ENCODE measurements at places on chromosomes 13 and 19. TPM values are rescaled to one million over a fixed set of nuclear protein-coding genes. Genes with fewer than 3 reads are reported as not detected.

DNA sequence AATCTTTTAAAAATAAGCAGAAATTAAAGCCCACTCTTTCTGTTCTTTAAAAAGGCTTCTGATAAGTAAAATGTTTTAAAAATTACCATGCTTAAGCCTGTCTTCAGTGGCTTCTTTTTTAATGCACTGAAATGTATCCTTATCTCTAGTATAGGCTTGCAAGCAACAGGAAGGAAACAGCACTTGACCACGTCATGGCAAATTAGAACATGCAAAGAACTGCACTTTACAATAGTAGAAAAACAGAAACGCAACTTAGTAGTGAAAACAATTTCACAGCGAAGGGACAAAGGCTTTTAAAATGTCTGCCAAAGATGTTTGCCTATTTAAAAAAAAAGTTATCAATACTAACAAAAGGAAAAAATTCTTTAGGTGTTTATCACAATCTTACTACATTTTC, 36.3 kb downstream of the ELF1 start:
- H3K27me3 ChIP-seq: no peaks in the 10 kb centered on the region
- H3K36me3 ChIP-seq: peaks cover 7% of the 10 kb centered on the region
- peak; percentile 56 for DNase-seq
- H3K4me1 ChIP-seq: peaks cover 16% of the 10 kb centered on the region
- H3K27ac ChIP-seq: peak overlapping the region; percentile 74
- no peak overlapping the region for H3K4me3 ChIP-seq

GRCh38 chr19:30870876-30871275, 478.4 kb downstream of the TSHZ3 start:
- no peak overlapping the region for H3K4me3 ChIP-seq
- no peak overlapping the region for H3K27ac ChIP-seq
- H3K36me3 ChIP-seq: no peaks in the 10 kb centered on the region

DNA sequence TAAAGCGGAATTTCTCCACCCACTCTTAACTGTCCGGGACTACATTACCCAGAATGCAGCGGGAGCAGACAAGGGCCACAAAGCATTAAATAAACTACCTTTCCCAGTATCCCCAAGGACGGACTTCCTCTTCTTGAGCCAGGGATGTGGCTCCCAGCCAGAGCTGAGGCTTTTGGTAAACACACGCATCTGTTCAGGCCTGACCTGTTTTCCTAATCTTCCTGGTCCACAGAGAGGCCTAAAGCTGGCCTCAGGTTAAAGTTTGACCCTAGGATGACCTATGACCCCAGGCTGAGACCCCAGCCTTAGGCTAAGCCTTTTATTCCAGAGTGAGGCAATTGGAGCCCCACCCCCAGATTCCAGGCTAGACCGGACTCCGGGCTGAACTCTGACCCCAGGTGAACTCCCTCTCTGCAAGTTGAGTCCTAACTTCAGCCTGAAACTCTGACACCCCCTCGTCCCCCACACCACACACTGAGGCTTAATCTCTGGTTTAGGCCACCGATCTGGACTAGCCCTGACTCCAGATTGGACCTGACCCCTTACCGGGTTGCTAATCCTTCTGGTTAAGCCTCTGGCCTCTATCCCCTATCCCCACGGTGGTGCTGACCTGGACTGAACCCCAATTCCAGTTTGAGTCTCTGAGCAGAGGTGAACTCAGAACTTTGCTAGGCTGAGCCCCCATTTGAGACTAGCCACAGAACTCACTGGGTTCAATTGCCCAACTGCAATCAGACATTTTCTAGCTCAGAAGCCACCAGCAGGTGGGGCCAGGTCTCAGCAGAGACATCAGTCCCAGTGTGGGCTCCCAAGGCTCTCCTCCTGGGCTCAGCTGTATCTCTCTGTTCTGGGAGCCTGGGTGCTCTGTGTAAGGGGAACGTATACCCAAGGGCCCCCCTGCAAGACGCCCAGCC, 750 bp upstream of the GPR108 start:
- DNase-seq: peak; percentile 86
- H3K27ac ChIP-seq: peak overlapping the region; percentile 90
- H3K4me3 ChIP-seq: peak overlapping the region; percentile 7
- peaks cover 26% of the 10 kb centered on the region for H3K4me1 ChIP-seq

GRCh38 chr13:49421391-49421790, 22.5 kb downstream of the CAB39L start:
- no peaks in the 10 kb centered on the region for H3K27me3 ChIP-seq
- peak; percentile 16 for DNase-seq
- H3K4me3 ChIP-seq: no peak overlapping the region
- no peak overlapping the region for H3K27ac ChIP-seq
- H3K36me3 ChIP-seq: no peaks in the 10 kb centered on the region
- no peaks in the 10 kb centered on the region for H3K4me1 ChIP-seq

DNA sequence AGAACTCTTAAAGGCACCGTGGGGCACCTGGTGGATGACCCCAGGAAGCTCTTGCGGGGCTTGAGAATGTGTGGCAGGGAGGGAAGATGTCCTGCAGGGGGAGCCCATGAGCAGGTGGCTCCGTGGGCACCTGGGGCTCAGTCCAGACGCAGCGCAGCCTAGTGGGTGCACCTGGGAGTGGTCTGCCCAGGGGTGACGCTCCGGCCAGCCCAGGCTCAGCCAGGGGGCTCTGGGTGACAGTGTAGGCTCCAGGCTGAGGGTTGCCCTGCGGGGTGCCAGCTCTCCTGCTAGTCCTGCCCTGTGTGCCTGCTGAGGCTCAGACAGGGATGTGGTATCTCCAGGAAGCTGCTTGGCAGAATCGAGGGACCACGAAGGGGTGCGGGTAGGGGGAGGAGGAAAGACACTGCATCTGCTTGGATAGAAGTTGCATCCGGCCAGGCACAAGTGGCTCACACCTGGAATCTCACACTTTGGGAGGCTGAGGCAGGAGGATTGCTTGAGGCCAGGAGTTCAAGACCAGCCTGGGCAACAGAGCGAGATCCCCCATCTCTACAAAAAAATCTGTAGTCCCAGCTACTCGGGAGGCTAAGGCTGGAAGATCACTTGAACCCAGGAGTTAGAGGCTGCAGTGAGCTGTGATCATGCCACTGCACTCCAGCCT, 15.0 kb upstream of the PGLS start:
- H3K27me3 ChIP-seq: peaks cover 2% of the 10 kb centered on the region
- H3K4me3 ChIP-seq: no peak overlapping the region
- no peak overlapping the region for H3K27ac ChIP-seq

GRCh38 chr19:19749117-19749907, 16.4 kb upstream of the ZNF14 start:
- no peak overlapping the region for H3K4me3 ChIP-seq
- no peaks in the 10 kb centered on the region for H3K27me3 ChIP-seq
- DNase-seq: no peak
- H3K27ac ChIP-seq: no peak overlapping the region
- H3K36me3 ChIP-seq: no peaks in the 10 kb centered on the region

GRCh38 chr19:45499196-45500180, 1.2 kb downstream of the PPM1N start:
- DNase-seq: no peak
- no peak overlapping the region for H3K27ac ChIP-seq
- no peaks in the 10 kb centered on the region for H3K36me3 ChIP-seq
- H3K4me3 ChIP-seq: no peak overlapping the region
- peaks cover 59% of the 10 kb centered on the region for H3K27me3 ChIP-seq
- peaks cover 24% of the 10 kb centered on the region for H3K4me1 ChIP-seq

DNA sequence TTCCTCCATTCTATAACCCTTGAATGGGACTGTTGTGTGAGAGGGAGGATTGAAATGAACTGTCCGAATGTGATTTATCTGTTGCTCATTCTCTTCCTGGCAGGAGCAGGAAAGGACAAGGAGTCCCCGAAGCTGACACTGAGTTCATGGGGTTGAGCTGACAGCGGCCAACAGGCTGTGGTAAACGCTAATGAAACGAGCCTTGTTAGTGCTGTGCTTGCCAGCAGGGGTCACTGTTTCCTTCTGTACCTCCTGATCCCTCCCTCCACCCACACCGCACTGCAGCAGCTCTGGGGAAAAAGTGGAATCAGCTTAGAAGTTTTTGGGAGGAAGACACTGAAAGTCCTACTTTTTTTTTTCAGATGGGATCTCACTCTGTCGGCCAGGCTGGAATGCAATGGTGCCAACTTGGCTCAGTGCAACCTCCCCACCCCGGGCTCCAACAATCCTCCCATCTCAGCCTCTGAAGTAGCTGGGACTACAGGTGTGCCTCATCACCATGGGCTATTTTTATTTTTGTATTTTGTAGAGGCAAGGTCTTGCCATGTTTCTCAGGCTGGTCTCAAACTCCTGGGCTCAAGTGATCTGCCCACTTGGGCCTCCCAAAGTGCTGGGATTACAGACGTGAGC, 6.7 kb upstream of the ZNF761 start:
- peak; percentile 71 for DNase-seq
- no peak overlapping the region for H3K4me3 ChIP-seq
- no peaks in the 10 kb centered on the region for H3K36me3 ChIP-seq
- no peaks in the 10 kb centered on the region for H3K27me3 ChIP-seq

GRCh38 chr13:33279414-33280278, 5.9 kb downstream of the STARD13 start:
- peaks cover 20% of the 10 kb centered on the region for H3K4me1 ChIP-seq
- no peaks in the 10 kb centered on the region for H3K36me3 ChIP-seq
- H3K27me3 ChIP-seq: no peaks in the 10 kb centered on the region
- no peak overlapping the region for H3K4me3 ChIP-seq
- peak overlapping the region; percentile 81 for H3K27ac ChIP-seq
- DNase-seq: peak; percentile 48

DNA sequence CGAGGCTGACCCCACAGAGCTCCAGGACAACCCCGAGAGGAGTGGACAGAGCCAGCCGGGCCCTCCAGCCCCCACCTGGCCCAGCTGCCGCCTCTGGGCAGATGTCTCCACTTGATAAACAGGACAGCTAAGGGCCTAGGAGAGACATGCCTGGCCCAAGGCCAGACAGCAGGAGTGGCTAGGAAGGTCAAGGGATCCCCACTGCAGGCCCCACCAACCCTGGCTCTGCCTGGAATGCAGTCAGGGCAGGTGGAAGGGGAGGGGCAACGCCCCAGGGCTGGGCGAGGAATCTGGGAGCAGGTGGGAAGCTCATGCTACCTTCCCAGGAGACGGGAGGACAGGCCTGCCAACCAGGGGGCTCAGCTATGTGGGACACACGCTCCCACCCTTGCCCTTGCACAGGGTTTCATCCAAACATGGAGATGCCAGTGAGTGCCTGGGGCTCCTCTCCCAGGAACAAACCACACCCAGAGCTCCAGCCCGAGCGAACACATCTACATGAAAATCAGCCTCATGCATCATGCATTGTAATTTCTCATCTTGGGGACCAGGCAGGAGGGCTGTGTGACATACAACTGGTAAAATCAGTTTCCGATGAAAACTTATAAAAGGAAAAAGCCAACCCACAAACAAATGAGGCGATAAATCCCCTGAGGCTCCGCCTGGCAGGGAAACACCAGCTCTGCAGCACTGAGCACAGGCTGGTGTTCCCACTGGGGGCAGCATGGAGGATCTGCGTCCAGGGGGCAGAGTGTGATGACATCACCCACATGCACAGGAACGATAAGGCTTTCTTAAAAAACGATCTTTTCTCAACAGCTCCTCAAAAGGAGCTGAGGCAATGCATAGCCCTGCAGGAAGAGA, 25.0 kb downstream of the SH3GL1 start:
- peak; percentile 95 for DNase-seq
- H3K27ac ChIP-seq: peak overlapping the region; percentile 95
- peaks cover 43% of the 10 kb centered on the region for H3K36me3 ChIP-seq
- H3K4me1 ChIP-seq: peaks cover 90% of the 10 kb centered on the region
- no peaks in the 10 kb centered on the region for H3K27me3 ChIP-seq

- no peak overlapping the region for H3K4me3 ChIP-seq
- H3K4me1 ChIP-seq: peaks cover 20% of the 10 kb centered on the region
- no peaks in the 10 kb centered on the region for H3K36me3 ChIP-seq
- H3K27me3 ChIP-seq: no peaks in the 10 kb centered on the region
- no peak overlapping the region for H3K27ac ChIP-seq
- no peak for DNase-seq
Observed at GRCh38 chr19:35223862-35224505, 4.6 kb downstream of the FAM187B start.

GRCh38 chr13:42275098-42275471, 3.1 kb downstream of the AKAP11 start:
- no peak overlapping the region for H3K4me3 ChIP-seq
- H3K27me3 ChIP-seq: no peaks in the 10 kb centered on the region
- H3K36me3 ChIP-seq: no peaks in the 10 kb centered on the region
- H3K4me1 ChIP-seq: peaks cover 4% of the 10 kb centered on the region
- H3K27ac ChIP-seq: no peak overlapping the region

- H3K36me3 ChIP-seq: no peaks in the 10 kb centered on the region
- no peak overlapping the region for H3K27ac ChIP-seq
- no peaks in the 10 kb centered on the region for H3K4me1 ChIP-seq
- peaks cover 37% of the 10 kb centered on the region for H3K27me3 ChIP-seq
- H3K4me3 ChIP-seq: no peak overlapping the region
Observed at GRCh38 chr19:296476-297225, 5.4 kb upstream of the PLPP2 start.

- H3K4me1 ChIP-seq: no peaks in the 10 kb centered on the region
- no peak overlapping the region for H3K4me3 ChIP-seq
- no peaks in the 10 kb centered on the region for H3K36me3 ChIP-seq
- no peak overlapping the region for H3K27ac ChIP-seq
Observed at GRCh38 chr13:70023516-70023915, 84.1 kb upstream of the ATXN8OS start.

GRCh38 chr13:40377783-40378182, 288.7 kb downstream of the FOXO1 start:
- no peak for DNase-seq
- no peaks in the 10 kb centered on the region for H3K4me1 ChIP-seq
- H3K36me3 ChIP-seq: no peaks in the 10 kb centered on the region
- no peak overlapping the region for H3K4me3 ChIP-seq
- H3K27ac ChIP-seq: no peak overlapping the region

DNA sequence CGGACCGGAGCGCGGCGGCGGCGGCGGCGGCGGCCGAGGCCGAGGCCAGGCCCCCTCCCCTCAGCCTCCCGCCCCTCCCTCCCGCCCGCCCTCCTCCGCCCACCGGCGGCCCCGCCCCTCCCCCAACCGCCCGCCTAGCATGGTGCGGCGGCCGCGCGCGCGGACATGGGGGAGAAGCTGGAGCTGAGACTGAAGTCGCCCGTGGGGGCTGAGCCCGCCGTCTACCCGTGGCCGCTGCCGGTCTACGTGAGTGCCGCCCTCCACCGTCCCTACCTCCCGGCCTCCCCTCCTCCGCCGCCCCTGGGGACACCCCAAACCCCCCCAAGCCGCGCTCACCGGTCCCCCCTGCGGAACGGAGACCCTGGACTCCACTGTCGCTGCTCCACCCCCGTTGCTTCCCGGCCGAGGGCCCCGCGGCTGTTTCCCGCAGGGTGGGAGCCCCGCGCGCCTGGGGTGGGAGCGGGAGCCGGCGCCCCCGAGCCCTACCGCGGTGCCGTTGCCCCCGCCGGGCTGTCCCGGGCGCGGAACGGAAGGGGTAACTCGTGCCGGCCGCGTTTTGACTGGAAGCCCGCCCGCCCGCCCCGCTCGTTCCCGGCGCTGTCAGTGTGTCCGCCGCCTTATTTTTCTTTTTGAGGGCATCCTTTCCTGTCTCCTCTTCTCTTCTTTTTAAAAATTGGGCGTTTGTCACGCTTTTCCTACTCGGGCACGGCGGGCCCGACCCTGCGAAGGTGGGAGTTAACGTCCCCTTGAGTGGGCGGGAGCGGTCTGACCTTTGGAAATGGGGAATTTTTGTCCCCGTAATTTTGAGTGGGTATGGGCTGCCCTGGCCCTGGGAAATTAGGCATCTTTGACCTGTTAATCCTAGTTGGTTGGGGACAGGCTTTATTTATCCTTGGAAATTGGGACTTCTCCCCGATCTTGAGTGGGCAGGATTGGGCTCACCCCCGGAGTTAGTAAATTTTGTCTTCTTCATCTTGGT, 576 bp downstream of the DOT1L start:
- DNase-seq: no peak
- peak overlapping the region; percentile 91 for H3K4me3 ChIP-seq
- H3K27me3 ChIP-seq: no peaks in the 10 kb centered on the region
- H3K36me3 ChIP-seq: peaks cover 2% of the 10 kb centered on the region

Gene ZNF491
- polyA plus RNA-seq: 2.4 TPM

Gene VSTM2B
- 8.3 TPM for polyA plus RNA-seq

Gene ZNF724
- 2.9 TPM for polyA plus RNA-seq

Gene GZMM
- 2.0 TPM for polyA plus RNA-seq

Gene TLE6
- 2.1 TPM for polyA plus RNA-seq

Gene KCNRG
- 0.76 TPM for polyA plus RNA-seq

Gene SELENOV
- 0.19 TPM for polyA plus RNA-seq

Gene LGALS14
- polyA plus RNA-seq: not detected
